ENCODE measurements at places on chromosomes 1 and 21. TPM values are rescaled to one million over a fixed set of nuclear protein-coding genes. Genes with fewer than 3 reads are reported as not detected.
A peak's percentile ranks its signal among the peaks of the same experiment; 100 is the strongest.

The DAB1 gene
- total RNA-seq, result 0.13 TPM

The OR2T29 gene
- not detected for total RNA-seq

The FCGR2B gene
- not detected for total RNA-seq

The MRPL24 gene
- total RNA-seq, result 82.5 TPM

The FAM72C gene
- 2.6 TPM for total RNA-seq

The DNM3 gene
- total RNA-seq, result 0.25 TPM

GRCh38 chr1:10950316-10951172, 61.9 kb upstream of the TARDBP start:
- no peaks in the 10 kb centered on the region for H3K4me1 ChIP-seq
- 0 out of 2 replicates have a peak, but pooled peaks cover 6% of the 10 kb centered on the region for H3K36me3 ChIP-seq
- no peak overlapping the region for H3K27ac ChIP-seq

DNA sequence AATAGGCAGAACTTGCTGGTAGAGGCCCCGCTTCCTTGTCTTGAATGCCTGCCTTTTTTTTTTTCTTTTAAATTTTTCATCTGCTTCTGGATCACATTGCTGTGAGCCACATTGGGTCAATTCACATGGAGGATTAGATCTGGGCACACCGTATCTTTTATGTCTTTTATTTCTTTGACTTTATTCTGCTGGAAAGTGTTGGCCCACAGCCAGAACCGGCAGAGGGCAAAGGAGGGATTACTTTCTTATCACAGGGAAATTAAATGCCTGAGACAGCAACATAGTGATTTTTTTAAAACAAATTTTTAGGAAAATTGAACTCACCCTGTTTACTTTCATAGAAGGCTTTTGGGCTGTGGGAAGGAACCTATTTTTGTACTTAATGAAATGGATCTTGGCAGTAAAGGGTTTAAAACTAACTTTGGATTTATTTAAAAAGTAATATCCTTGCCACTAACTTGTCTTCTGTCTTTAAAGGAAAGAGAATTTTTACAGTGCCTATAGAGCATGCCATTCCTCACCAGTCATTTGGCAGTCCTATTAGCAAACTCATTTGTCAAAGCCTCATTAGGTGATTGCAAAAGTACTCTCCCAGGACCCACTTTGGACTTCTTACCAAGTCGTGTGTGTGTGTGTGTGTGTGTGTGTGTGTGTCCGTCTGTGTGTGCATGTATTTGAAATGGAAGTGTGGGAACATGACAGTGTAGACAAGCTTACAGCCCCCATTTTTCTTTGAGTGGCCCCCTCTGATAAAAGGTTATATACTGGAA, 68.4 kb downstream of the ST6GALNAC3 start:
- H3K27me3 ChIP-seq, result peaks cover 4% of the 10 kb centered on the region
- H3K36me3 ChIP-seq, result no peaks in the 10 kb centered on the region
- H3K4me3 ChIP-seq, result no peak overlapping the region
- peak; percentile 37 for DNase-seq

- 0 out of 2 replicates have a peak, but pooled peaks cover 5% of the 10 kb centered on the region for H3K36me3 ChIP-seq
- no peak overlapping the region for H3K4me3 ChIP-seq
- no peak for DNase-seq
- H3K4me1 ChIP-seq, result no peaks in the 10 kb centered on the region
- no peak overlapping the region for H3K27ac ChIP-seq
- H3K27me3 ChIP-seq, result peaks cover 19% of the 10 kb centered on the region
Measured at GRCh38 chr1:235582130-235582529, 67.5 kb downstream of the GNG4 start.

- peaks cover 8% of the 10 kb centered on the region for H3K36me3 ChIP-seq
- no peaks in the 10 kb centered on the region for H3K4me1 ChIP-seq
- peaks cover 1% of the 10 kb centered on the region for H3K27me3 ChIP-seq
- no peak for DNase-seq
- no peak overlapping the region for H3K4me3 ChIP-seq
Measured at GRCh38 chr1:15731735-15732685, 4.0 kb upstream of the SLC25A34 start.

- no peak for DNase-seq
- no peaks in the 10 kb centered on the region for H3K4me1 ChIP-seq
- H3K36me3 ChIP-seq, result no peaks in the 10 kb centered on the region
- peaks cover 9% of the 10 kb centered on the region for H3K27me3 ChIP-seq
Measured at GRCh38 chr1:62389531-62389930, 47.3 kb upstream of the USP1 start.

DNA sequence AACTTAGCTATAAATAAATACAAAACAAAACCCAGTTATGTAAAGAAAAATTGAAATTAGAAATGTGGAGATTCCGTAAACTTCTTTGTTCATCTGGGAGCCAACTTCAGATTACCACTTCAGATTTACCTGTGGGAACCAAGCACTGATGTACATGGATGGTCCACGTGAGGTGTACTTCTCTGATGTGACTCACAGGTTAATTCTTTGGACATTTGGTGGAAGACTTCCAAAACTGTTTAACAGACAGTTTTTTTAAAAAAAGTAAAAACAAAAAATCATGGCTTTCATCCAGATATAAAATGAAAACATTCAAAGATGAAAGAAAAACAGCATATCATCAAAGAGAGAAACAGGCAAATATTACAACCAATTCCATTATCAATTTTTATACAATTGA, 92.0 kb downstream of the MAST2 start:
- H3K27ac ChIP-seq, result no peak overlapping the region
- peaks cover 31% of the 10 kb centered on the region for H3K4me1 ChIP-seq
- H3K27me3 ChIP-seq, result no peaks in the 10 kb centered on the region

DNA sequence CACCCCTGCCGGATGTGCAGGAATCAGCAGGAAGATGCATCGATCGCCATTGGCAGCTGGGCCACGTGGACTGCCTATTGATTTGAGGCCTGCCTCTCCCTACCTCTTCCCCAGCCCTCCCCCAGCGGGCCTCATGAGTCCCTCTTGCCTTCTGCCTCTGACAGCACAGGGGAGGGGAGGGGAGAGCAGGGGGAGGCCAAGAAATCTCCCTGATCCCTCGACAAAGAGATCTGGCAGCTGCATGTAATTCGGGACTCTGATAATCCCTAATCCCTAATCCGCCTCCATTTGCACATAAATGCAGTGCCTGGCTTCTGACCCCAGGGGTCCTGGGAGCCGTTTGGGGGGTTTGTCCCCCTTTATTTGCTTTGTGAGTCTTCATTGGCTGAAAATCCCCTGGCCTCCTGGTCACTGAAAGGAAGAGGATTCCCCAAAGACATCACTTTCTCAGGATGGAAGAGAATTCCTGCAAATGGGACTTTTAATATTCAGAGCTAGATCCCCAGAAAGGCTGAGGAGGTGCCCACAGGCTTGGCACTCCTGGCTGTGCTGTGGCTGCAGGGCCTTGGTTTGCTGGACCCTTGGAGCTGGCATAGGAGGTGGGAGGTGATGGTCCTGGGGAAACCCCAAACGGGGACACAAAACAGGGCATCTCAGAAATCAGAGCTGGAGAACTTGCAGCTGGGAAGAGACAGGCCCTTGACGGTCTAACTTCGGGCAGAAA, 239.4 kb upstream of the POU3F1 start:
- DNase-seq, result no peak
- no peak overlapping the region for H3K27ac ChIP-seq
- no peaks in the 10 kb centered on the region for H3K4me1 ChIP-seq

- no peaks in the 10 kb centered on the region for H3K27me3 ChIP-seq
- H3K36me3 ChIP-seq, result peaks cover 20% of the 10 kb centered on the region
- peak; percentile 54 for DNase-seq
Measured at GRCh38 chr1:84735483-84735882, 45.2 kb upstream of the SSX2IP start.

DNA sequence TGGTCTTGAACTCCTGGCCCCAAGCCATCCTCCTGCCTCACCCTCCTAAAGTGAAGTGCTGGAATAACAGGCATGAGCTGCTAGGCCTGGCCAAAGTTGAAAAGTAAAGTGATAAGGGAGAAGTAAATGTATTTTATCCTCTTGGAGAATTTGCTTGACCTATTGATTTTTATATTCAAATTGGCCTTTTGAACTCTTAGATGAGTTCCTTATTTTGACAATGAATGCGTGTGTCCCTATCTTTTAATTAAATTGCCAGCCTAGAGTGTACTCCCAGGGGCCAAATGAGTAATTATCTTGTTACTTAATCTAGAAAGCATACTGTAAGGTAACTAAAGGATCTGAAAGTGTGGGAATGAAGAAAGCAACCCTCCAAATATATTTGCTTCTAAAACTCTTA, 11.4 kb downstream of the RNF11 start:
- peaks cover 14% of the 10 kb centered on the region for H3K4me1 ChIP-seq
- H3K4me3 ChIP-seq, result no peak overlapping the region
- DNase-seq, result no peak
- peaks cover 5% of the 10 kb centered on the region for H3K27me3 ChIP-seq
- no peak overlapping the region for H3K27ac ChIP-seq
- no peaks in the 10 kb centered on the region for H3K36me3 ChIP-seq

DNA sequence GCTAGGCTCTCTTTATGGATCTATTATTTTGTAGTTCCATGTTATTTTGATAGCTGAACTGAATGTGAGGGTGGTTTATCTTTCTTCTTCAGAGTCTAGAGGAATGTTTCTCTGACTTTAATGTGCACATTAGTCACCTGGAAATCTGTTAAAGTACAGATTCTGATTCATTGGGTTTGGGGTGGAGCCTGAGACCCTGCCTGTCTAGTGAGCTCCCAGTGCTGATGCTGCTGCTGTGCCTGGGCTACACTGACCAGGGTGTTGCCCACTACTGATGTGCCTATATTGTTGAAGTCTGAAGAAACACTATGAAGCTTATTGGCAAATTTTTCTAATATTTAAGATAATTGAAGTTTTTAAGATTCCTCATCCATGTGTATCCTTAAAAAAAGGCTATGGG, 35.9 kb downstream of the CD46 start:
- peaks cover 45% of the 10 kb centered on the region for H3K4me1 ChIP-seq
- peak overlapping the region; percentile 71 for H3K27ac ChIP-seq
- peak overlapping the region; percentile 24 for H3K4me3 ChIP-seq

- H3K36me3 ChIP-seq, result no peaks in the 10 kb centered on the region
- no peak overlapping the region for H3K27ac ChIP-seq
- H3K4me1 ChIP-seq, result no peaks in the 10 kb centered on the region
- no peak overlapping the region for H3K4me3 ChIP-seq
- H3K27me3 ChIP-seq, result no peaks in the 10 kb centered on the region
- DNase-seq, result no peak
Measured at GRCh38 chr1:80211691-80212380, 1205.3 kb upstream of the ADGRL4 start.

- peaks cover 23% of the 10 kb centered on the region for H3K27me3 ChIP-seq
- no peak overlapping the region for H3K4me3 ChIP-seq
- DNase-seq, result no peak
- no peak overlapping the region for H3K27ac ChIP-seq
- no peaks in the 10 kb centered on the region for H3K4me1 ChIP-seq
Measured at GRCh38 chr1:223062177-223062576, 80.9 kb downstream of the TLR5 start.

DNA sequence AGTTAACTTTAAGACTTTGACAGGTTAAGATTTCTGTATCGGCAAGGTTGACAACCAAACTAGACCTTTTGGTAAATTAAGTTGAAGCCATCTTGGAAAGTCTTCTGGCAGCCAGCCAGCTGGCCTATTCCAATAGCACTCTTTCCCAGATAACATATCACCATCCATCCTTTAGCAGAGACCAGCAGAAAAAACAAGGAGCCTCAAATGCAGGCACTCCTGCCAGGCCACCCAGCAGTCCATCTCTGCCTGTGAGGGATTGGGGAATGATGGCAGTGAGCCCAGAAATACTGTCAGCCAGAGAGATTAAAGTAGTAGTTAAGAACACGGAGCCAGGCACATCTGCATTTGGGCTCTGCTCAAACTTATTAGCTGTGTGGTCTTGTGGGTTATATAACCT, 19.4 kb downstream of the ZBTB40 start:
- H3K36me3 ChIP-seq, result no peaks in the 10 kb centered on the region
- no peak overlapping the region for H3K27ac ChIP-seq
- peak; percentile 8 for DNase-seq
- no peaks in the 10 kb centered on the region for H3K27me3 ChIP-seq
- peaks cover 25% of the 10 kb centered on the region for H3K4me1 ChIP-seq

GRCh38 chr1:172390683-172391551, 29.6 kb upstream of the C1orf105 start:
- peak; percentile 21 for DNase-seq
- peaks cover 38% of the 10 kb centered on the region for H3K4me1 ChIP-seq
- no peaks in the 10 kb centered on the region for H3K36me3 ChIP-seq

DNA sequence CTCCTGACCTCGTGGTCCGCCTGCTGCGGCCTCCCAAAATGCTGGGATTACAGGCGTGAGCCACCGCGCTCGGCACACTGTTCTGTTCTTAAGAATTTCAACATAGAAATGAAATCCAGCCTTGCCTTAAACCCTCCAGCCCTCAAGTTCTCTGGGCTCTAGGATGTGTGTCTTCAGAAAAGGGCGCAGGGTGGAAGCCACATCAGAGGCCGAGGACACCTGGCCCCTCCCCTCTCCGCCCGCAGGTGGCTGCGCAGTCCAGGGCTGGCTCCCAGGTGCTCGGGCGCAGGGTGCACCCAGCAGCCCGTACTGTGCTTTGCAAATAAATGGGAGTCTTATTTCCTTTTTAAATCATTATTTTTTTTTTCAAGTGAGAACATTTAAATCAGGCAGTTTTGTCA, 2.0 kb upstream of the C1orf174 start:
- peaks cover 16% of the 10 kb centered on the region for H3K36me3 ChIP-seq
- no peak overlapping the region for H3K27ac ChIP-seq
- H3K4me3 ChIP-seq, result no peak overlapping the region
- no peaks in the 10 kb centered on the region for H3K27me3 ChIP-seq

DNA sequence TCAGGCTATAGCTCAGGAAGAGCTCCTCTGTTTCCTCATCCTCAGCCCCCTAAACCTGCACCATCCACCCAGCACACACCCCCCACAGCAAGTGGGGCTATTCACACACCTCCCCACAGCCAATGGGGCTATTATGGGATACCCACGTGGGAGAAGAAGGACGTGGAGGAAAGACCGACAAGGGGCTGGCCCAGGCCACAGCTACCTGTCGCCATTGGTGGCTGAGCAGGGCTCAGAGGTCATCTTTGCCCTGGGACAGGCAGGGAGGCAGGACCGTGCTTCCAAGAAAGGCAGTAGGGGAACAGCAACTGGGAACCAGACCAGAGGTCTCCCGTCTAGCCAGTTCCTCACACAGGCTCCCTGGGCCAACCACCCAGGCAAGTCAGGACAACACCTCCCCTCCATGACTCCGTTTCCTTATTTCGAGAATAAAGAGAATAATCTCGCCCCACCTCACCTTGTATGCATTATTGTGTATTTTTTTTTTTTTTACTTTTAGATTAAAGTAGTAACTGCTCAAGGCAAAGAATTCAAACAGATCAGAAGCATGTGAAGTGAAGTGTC, 92.3 kb upstream of the TARDBP start:
- no peaks in the 10 kb centered on the region for H3K36me3 ChIP-seq
- DNase-seq, result no peak
- peaks cover 6% of the 10 kb centered on the region for H3K4me1 ChIP-seq

DNA sequence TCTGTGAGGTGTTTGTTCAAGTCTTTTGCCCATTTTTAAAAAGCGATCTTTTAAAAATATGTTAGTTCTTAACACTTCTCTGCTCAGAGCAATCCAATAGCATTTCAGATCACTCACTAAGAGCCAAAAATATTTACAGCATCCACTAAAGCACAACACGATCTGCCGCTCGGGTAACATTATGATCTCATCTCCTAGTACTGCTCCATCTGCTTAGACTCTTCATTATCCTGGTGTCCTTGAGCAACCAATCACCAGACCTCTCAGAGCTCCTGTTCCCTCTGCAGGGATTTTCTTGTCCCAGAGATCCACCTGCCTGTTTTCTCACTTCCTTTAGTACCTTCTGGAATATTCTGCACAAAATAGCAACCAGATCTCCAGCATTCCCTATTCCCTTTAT, 235.3 kb upstream of the ESRRG start:
- H3K27ac ChIP-seq, result no peak overlapping the region
- no peak for DNase-seq
- no peaks in the 10 kb centered on the region for H3K36me3 ChIP-seq
- no peaks in the 10 kb centered on the region for H3K4me1 ChIP-seq
- peaks cover 1% of the 10 kb centered on the region for H3K27me3 ChIP-seq
